Stimulated activated CD8-positive, alpha-beta memory T cell treated with anti-CD3 and anti-CD28 coated beads, Interleukin-15, amount 100 ng/mL, for 24 hours (primary cell): ENCODE measurements at places on chromosomes 3 and 15.

DNA sequence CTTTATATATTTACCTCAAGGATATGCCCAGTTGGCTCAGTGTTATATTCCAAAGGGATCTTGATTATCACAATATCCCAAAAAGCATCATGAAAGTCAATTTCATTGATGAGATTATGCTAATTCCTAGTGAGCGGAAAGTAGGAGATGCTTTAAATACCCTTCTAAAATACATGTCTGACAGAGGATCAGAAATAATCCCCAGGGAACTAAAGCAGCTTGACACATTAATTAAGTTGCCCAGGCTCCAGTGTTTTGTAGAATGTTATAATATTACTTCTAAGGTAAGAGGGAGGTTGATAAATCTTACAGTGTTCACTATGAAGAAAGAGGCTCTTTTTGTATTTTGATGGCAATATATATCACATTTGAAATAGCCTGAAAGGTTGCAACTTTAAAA is 767.5 kb upstream of the ROBO1 start:
- DNase-seq = no peak

GRCh38 chr15:90580541-90580940 is 50.8 kb downstream of the CRTC3 start:
- DNase-seq = no peak

DNA sequence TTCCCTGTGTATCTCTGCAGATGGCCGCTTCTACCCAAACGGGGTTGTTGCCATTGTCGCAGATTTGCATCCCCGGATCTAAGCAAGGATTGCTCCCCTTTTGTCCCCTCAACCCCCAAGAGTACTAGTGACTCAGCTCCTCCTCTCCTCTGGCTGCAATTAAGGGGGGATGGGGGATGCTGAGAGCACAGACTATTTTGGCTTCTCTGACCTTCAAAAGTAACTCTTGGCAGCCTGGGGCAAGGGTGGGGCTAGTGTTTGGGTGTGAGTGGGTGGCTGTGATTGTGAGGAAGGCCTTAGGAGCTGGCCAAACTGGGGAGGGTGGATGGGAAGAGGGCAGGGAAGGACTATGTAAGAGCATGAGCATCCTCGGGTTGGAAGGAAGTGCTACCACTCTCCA is 1.2 kb upstream of the MAP1A start:
- no peak for DNase-seq

DNA sequence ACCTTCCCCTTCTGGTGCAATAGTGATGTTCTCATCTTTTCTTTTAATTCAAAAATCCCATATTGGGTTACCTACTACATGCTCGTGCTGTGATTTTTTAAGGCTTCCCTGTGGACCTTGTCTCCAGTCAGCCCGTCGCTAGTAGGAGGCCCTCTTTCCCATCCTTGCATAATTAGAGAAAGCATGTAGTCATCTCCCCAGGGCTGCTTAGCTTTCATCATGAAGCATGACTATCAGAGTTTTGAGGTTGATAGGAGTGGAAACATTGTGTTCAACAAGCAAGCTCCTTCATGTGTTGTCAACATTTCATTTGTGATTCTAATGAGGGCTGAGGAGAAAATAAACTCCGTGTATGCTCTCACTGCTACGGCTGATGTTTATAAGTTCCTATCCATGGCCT is 8.7 kb upstream of the LRTM1 start:
- no peak for DNase-seq

- no peak for DNase-seq
Measured at GRCh38 chr3:99866261-99866761, 48.6 kb downstream of the CMSS1 start.

- DNase-seq = no peak
Measured at GRCh38 chr15:58243070-58243469, 104.9 kb downstream of the AQP9 start.

DNA sequence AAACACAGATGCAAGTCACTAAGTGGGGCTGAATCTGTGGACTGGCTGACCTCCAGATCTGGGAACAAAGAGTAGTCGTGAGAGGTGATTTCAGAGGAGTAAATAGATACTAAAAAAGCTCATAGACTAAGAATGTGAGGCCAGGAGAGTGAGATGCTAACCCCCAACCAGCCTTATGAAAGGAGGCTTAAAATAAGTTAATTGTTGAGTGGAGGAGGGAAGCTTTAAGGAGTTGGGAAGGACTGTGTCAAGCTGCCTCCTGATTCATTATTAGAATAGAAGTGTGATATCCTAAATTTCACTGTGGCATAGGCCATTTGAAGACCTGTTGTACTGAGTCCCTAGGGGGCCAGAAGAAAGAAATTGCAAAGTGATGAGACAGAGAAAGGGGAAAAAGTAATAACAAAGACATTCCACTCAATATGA is 107.6 kb downstream of the RBPMS2 start:
- DNase-seq = no peak

DNA sequence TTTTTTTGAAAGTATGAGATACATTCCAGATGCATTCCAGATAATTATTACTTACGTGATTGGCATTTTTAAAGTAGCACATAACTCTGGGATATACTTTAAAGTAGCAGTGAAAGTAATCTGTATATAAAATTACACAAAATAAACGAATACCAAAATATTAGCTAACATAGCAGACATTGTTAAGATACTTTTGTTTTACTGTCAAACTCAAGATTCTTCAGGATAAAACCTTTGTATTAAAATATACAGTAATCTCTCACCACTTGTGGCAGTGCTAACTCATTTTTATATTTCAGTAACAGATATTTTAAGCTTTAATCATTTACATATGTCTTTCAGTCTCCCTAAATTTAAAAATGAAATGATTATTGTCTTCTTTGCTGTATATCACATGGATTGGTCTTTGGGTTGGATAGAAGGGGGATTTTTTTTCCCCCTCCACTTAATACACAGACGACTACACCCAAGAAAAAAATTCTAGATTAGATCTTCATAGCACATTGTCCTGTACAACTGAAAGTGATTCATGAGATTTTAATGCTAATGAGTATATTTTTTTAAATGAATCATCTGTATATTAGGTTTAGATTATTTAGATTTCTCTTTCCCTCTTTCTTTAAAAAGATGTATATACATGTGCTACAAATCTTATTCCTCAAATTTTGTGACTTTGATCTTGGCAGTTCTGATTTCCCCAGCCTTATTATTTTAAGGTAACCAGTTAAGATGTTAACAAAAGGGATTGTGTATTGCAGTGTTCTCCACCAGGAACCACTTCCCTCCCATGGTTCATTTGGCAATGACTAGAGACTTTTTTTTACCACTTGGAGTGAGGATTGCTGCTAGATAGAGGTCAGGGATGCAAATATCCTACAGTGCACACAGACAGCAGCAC is 24.5 kb upstream of the EBLN2 start:
- DNase-seq = no peak

- DNase-seq = no peak
Measured at GRCh38 chr3:184133840-184134745, 1.1 kb upstream of the EIF2B5 start.

DNA sequence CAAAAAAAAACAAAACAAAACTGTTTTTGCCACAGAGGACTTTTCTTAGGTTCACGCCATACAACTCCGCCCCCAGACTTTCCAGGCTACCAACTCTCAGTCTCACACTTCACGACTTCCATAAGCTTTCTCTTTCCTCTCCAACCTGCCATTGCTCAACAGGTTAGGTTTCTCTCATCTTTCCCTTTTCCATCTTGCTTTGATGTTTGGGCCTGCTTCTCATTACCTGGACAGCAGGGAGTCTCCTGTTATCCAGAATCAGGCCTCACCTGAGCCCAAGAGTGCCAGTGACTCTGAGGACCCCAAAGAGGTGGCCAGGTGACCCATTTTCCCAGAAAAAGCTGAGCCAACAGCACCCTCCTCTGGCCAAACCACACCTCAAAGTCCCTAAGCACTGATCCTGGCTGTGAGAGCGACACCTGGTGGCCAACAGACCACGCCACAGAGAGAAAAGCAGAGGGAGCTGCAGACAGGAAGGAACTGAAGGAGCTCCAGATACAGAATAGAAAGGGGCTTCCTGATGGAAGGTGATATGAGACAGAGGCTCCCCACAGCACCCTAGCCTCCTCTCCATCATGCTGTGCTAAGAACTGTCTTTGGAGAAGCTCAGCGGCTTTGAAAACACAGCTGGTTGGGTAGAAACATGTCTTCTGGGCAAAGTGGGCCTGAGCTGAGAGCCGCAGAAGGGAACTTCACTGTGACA is 4.0 kb downstream of the CCDC51 start:
- peak; percentile 53 for DNase-seq

GRCh38 chr15:82044373-82045178 is 1.2 kb downstream of the MEX3B start:
- no peak for DNase-seq

DNA sequence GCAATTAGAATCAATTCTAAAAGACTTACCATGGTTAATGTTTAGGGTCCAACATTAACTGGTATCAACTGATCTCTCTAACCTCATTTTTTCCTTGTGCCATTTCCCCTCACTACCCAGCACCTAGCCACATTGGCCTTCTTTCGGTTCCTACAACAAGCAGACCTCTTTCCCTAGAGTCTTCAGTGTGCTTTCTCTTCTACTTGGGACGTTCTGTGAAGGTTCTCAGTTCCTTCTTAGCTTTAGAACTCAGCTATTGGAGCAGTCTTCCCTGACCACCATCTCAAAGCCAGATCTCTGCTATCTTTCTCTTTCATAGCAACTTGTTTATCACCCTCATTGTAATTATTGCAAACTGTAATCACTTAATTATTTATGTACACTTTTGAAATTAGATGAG is 31.5 kb upstream of the MINDY4B start:
- no peak for DNase-seq

- no peak for DNase-seq
Measured at GRCh38 chr3:14334136-14334535, 68.3 kb upstream of the SLC6A6 start.

GRCh38 chr15:90552929-90553211 is 23.1 kb downstream of the CRTC3 start:
- no peak for DNase-seq

GRCh38 chr3:182740710-182741109 is 52.6 kb upstream of the ATP11B start:
- DNase-seq = no peak

GRCh38 chr3:64650715-64651114 is 37.1 kb downstream of the ADAMTS9 start:
- no peak for DNase-seq

GRCh38 chr3:32340039-32340438 is 51.6 kb upstream of the CMTM7 start:
- no peak for DNase-seq

DNA sequence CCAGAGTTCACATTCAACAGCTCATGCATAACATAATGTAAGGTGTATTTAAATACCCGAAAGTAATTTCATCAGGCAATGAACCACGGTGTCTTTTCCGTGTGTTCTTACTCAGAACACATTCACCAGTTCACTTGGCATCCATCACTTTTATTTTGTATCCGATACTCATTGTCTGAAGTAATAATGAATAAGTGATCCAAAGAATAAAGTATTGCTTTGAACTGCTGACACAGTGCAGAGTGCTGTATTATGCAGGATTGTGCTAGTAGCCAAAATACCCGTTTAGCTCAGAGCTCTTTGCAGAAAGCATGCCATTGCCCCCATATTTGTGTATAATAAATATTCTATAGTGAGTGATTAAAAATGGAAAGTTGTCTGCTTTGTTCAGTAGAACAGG is 460.9 kb upstream of the KCNMB2 start:
- DNase-seq = no peak

DNA sequence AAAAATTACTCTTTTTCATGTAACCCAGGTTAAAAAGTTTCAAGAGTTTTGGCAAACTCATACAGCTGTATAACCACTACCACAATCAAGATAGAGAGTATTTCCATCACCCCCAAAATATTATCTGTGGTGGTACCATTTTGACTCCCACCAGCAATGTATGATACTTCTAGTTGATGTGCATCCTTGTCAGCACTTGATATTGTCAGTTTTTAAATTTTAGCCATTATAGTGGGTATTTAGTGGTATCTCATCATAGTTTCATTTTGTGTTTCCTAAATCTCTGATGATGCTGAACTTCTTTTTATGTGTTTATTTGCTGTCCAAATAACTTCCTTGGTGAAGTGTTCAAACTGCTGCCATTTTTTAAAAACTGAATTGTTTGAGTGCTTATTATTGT is 14.6 kb downstream of the CTDSPL start:
- no peak for DNase-seq

GRCh38 chr3:49668861-49669260 is 5.3 kb upstream of the APEH start:
- no peak for DNase-seq

DNA sequence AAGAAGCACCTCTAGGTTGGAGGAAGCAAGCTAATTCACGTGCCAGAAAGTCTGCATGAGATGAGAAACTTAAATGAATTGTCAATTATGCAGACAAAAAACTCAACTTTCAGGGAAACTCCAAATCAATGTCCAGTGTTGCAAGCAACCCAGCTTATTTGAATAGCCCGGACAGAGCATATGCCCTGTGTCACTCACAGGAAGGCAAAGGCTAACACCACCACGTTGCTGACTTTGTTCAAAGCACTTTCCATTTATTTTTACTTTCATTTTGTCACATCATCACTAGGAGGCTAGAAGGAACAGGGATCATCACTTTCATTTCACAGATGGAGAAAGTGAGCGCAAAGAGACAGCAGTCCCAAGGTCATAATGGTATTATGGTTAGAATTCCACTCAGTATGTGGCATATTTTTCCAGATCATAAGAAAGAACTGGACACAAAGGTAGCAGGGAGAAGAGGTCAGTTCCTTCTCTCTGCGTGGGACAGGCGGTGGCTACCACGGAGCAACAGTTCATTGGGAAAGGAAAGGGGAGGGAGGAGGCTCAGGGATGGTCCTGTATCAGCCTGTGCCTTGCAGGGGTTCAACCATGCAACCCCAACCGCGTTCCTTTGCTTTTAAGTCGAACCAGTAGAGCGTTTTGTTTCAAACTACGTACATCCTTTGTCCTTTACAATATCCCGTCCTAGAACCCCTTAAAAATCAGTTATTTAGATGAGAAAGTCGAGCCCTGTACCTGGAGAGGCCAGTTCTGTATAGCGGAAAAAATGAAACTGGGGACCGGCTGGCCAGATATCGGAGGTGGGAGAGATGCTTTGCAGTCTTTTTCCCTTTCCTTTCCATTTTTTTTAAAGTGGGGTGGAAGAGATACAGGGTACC is 1.1 kb downstream of the HEG1 start:
- DNase-seq = no peak

DNA sequence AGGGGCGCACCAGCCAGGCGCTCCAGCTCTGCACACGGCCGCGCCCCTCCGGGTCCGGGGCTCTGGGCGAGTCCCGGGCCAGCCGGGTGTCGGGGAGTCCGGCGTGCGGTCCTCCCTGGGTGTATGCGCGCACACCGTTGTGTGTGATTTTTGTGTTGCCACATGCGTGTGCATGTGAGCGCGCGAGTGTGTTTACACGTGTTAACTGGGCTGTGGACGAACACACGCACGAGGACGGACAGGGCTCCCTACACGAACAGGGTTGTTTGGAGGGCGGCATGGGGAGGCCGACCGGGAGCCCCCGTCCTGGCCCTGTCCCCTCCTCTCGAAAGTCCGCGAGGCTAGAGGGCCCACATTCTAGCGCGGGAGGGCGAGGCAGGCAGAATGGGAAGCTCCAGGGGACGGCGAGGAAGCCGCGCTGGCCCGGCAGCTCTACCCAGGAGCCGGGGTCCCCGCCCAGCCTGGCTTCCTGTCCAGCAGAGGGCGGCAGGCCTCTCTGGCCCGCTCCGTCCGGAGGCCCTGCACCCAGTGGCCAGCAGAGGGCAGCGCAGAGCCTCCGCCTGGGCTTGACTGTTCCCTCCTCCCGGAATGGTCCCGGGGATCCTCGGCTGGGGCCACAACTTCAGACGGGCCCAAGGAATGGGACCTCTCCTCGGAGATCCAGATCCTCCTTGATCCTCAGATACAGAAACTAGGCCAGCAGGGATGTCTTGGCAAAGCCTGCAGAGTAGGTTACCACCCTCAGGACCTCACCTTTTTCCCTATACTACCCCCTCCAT is 611 bp upstream of the LINGO1 start:
- DNase-seq = peak; percentile 45
